Stimulated activated CD8-positive, alpha-beta memory T cell treated with anti-CD3 and anti-CD28 coated beads, Interleukin-15, amount 100 ng/mL, for 24 hours (primary cell): ENCODE measurements at places on chromosomes 16 and 17.

- no peak for DNase-seq
Measured at GRCh38 chr16:88714420-88715302, 8.4 kb downstream of the CTU2 start.

GRCh38 chr16:79792664-79793351, 192.3 kb upstream of the MAF start:
- no peak for DNase-seq

- DNase-seq: no peak
Measured at GRCh38 chr16:60203525-60204124, 1469.5 kb upstream of the GOT2 start.

GRCh38 chr16:67413978-67414911, 2.0 kb downstream of the ZDHHC1 start:
- DNase-seq: no peak

DNA sequence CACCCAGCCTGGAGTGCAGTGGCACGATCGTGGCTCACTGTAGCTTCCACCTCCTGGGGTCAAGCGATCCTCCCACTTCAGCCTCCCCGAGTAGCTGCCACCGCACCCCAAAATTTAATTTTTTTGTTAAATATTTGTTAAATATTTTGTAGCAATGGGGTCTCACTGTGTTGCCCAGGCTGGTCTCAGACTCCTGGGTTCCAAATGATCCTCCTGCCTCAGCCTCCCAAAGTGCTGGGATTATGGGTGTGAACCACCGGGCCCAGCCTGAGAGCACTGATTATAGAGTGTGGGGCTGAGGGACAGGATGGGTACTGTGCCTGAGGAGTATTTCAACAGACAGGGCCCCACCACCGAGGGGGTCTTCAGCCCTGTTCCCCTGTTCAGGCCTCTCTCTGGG, 35.6 kb downstream of the TPSG1 start:
- no peak for DNase-seq

GRCh38 chr17:40366076-40366860, 1.7 kb upstream of the GJD3 start:
- no peak for DNase-seq

GRCh38 chr16:73058221-73058615, 10.3 kb upstream of the ZFHX3 start:
- no peak for DNase-seq

GRCh38 chr17:72421128-72422092, 300.6 kb downstream of the SOX9 start:
- DNase-seq: no peak

DNA sequence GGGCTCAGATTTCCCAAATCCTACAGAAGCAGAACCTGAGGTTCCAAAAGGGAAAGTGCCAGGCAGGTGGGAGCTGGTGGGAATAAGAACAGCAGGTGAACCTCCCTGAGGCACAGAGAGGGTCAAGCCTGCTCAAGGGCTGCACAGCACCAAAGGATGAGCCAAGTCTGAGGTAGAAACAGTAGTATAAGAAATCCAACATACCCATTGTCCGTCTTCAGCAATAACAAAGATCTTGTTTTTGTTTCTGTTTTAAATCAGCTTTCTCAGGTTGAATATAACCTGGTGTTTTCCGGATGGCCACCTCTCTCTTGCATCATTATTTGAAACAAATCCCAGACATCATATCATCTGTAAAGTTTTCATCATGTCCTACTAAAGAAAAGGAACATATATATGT, 10.6 kb upstream of the CES3 start:
- no peak for DNase-seq

DNA sequence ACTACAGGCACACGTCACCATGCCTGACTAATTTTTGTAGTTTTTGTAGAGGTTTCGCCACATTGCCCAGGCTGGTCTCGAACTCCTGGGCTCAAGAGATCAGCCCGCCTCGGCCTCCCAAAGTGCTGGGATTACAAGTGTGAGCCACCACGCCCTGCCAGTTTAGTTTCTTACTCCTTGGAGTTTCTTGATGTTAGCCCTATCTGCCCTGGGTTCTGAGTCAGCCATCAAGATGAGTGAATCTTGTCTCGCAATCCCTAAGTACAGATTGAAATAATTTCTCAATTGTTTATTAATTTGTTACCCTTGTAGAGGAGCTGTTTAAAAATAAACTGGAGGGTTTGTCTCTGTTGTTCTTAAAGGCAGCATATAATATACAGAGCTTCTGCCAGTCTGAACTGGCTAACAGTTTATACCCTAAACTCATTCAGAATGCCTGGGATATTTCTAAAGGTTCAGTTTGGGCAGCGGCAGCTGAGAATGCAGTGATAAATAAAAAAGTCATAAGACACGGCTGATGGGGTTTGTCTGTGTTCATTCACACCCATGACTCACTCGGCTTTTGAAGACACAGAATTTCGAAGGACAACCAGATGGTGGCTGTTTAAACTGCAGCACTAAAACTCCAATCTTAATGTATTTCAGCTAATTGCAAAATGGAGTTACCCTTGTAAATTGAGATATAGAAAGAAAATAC, 39.6 kb downstream of the GPRC5B start:
- DNase-seq: no peak
